ENCODE measurements at places on chromosomes 16 and 17. TPM values are rescaled to one million over a fixed set of nuclear protein-coding genes. Genes with fewer than 3 reads are reported as not detected.

FASN gene
- 94.7 TPM for total RNA-seq

CDH15 gene
- total RNA-seq = 0.65 TPM

NPTX1 gene
- total RNA-seq = 1.7 TPM

TBC1D3L gene
- total RNA-seq = 2.2 TPM

PTX4 gene
- 0.09 TPM for total RNA-seq

TPSD1 gene
- not detected for total RNA-seq

ALDH3A1 gene
- total RNA-seq = 0.28 TPM

HS3ST3A1 gene
- 4.1 TPM for total RNA-seq

ITGAL gene
- total RNA-seq = not detected

RAB37 gene
- total RNA-seq = 0.43 TPM

NPIPB6 gene
- 0.57 TPM for total RNA-seq

NPIPB9 gene
- total RNA-seq = 0.71 TPM

TPPP3 gene
- total RNA-seq = 1.00 TPM

TP53TG3F gene
- not detected for total RNA-seq

KRTAP16-1 gene
- total RNA-seq = not detected

PIMREG gene
- total RNA-seq = 4.3 TPM

PRR35 gene
- not detected for total RNA-seq

TBC1D3C gene
- not detected for total RNA-seq

RAP1GAP2 gene
- 0.18 TPM for total RNA-seq

SMIM36 gene
- not detected for total RNA-seq
